NCI-H1048 (cell line): ENCODE measurements at places on chromosomes 7 and 10.

DNA sequence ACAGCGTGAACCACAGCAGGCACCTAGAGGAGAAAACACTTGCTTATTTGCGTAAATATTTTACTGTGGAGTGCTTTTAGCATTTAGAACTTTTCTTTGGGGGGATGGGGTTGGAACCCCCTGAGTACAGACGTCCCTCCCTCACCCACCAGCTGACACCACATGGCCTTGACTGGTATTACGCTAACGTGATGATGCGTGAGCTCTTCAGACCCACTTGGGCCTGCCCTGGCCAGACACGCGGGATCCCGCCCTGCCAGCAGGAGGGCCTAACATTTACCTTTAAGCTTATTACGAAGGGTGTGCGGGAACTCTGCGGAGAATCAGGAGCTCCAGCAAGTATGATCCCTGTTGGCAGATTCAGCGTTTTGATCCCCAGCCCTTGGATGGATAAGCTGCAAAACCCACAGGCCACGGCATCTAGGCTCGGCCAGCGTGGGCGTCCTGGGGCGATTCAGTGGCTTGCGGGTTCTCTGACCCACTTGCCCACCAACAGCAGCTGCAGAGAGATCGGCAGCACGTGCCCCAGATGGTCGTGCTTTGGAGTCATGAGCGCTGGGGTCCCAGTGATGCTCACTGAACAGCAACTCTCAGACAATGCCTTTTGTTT lies 545.5 kb upstream of the FOXK1 start:
- peak; percentile 17 for DNase-seq

- DNase-seq, result no peak
Measured at GRCh38 chr7:92028686-92029085, 88.0 kb downstream of the AKAP9 start.

- no peak for DNase-seq
Measured at GRCh38 chr10:28559618-28560017, 26.7 kb downstream of the WAC start.

DNA sequence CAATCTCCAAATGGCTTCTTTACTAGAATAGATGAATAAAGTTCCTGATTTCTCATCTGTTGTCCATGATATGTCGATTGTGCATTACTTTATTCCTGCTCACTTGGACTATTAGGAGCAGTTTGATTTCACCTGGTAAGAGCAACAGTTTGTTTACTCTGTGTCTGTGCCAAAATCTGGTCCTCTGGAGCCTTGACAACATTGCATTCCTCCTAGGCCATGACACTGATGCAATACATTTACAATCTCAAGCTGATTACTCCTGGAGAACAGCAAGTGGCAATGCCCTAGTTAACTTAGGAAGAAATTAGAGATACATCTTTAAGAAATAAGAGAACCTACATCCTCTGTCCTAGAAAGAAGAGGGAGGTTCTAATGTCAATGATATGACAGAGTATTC lies 71.8 kb downstream of the SGCE start:
- no peak for DNase-seq

DNA sequence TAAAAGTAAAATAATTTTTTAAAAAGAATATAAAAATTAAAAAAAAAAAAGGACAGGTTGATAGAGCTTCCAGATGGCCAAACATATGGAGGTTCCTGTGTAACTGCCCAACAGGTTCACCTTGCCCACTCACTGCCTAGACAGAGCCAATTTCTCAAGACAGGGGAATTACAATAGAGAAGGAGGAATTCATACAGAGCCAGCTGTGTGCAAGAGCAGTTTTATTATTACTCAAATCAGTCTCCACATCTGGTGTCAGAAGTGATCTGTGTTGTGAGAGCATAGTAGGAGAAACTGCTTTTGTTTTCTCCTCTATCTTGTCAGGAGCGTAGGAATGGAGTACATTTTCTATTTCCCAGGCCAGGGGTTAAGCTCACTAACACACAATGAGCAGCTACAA lies 31.0 kb downstream of the C7orf33 start:
- DNase-seq, result no peak

DNA sequence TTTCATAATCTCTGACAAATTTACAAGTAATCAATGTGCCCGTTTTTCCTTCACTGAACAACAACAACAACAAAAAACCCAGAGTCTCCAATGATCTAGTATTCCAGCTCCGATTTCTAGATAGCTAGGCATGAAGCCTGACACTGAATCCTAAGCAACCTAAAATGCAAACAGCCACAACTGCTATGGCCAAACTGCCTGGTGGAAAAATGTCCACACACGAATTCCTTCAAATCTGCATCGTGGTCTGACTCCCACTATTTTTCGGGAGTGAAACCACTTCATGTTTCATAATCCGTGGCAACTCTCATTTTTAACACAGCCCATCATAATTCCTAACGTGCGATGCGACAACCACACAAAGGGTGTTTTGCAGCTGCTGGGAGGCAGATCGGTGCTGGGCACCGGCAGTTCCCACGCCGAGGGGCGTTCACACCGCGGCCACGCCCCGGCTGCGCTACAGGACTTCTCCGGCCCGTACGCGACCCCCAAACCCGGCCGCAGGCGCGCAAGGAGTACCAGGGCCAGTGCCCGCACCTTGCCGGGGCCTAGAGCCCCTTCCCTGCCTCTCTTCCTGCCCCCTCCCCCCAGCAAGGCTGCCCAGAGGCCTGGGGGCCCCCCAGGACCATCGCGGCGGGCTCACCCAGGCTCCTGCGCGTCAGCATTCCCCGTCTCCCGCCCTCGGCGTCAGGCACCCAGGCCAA lies 814 bp downstream of the RUFY2 start:
- peak; percentile 43 for DNase-seq

- DNase-seq, result no peak
Measured at GRCh38 chr10:113069595-113069994, 119.5 kb downstream of the TCF7L2 start.

GRCh38 chr7:92680442-92680841 lies 90.3 kb upstream of the FAM133B start:
- DNase-seq, result no peak

DNA sequence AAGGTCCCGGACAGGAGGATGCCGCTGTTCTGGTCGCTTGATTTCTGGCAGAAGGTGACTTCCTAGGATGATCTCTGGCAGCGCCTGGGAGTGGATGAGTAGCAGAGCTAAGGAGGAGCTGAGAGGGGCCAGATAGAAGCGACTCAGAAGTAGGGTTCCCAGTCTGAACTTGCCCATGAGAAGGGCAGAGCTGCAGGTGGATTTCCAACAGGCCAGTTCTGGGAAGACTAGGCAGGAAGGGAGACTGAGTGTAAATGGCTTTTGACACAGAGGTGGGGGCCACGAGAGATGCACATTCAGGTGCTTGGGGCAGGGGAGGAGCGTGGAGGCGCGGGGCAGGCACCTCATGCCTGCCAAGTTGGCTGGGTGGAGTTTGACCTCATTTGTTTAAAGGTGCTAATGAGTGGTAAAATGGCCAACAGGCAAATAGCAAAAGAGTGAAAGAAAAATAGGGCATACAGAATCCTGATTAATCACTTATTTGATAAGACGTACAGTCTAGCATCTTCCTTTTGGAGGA lies 58.8 kb downstream of the SHH start:
- no peak for DNase-seq
